NK-92 treated with Interleukin-12 subunit alpha and Interleukin-12 subunit beta, amount 100 ng/mL, for 24 hours (cell line): ENCODE measurements at places on chromosomes 5 and 9.

- DNase-seq: no peak
Measured at GRCh38 chr9:99634186-99634585, 187.5 kb upstream of the NR4A3 start.

GRCh38 chr5:6720561-6720921 is 7.3 kb downstream of the TENT4A start:
- no peak for DNase-seq

GRCh38 chr5:37896159-37896558 is 56.3 kb upstream of the GDNF start:
- no peak for DNase-seq

GRCh38 chr5:36378551-36378950 is 76.8 kb upstream of the RANBP3L start:
- no peak for DNase-seq
